ENCODE measurements at places on chromosomes 6 and 20. TPM values are rescaled to one million over a fixed set of nuclear protein-coding genes. Genes with fewer than 3 reads are reported as not detected.
A peak's percentile ranks its signal among the peaks of the same experiment; 100 is the strongest.

DNA sequence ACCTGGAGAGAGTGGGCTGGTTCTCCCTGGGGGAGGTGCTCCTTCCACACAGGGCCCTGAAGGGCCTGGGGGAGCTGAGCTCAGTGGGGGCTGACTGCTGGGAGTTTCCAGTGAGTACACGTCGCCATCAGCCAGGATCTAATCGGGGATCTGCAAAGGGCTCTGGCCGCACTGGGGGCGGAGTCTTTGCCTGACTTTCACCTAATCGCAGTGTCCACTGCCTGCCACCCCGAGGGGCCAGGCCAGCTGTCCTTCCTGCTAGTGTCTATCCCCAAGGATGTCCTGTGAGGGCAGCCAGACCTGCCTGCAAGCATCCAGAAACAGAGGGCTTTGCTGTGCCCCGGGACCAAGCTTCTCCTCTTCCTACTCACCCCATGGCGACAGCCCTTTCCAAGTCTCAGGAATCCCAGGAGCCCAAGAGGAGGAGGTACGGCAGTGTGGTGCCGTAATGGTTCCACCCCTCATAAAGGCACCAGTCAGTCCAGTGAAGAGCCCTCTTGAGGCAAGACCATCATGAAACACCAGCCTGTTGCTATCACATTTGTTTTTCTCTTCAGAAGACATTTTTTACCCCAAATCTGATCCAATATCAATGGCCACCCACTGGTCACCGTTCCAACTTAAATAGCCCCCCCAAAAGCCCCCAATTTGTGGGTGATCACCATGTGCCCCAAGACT lies 243.1 kb upstream of the ECI2 start:
- DNase-seq, result no peak

DNA sequence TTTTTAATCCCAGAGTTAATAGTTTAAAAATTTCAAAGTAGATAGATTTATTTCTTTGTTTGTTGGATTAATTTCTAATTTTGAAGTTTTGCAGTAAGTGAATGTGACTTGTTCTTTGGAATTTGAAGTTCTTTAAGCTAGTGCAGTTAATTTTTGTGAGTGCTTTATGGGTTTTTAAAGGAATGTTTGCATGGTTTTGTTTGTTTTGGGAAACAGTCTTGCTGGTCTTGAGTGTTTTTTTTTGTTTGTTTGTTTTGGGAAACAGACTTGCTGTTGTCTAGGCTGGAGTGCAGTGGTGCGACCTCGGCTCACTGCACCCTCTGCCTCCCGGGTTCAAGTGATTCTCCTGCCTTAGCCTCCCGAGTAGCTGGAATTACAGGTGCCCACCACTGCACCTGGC lies 9.5 kb downstream of the PANK2 start:
- DNase-seq, result peak; percentile 28

DNA sequence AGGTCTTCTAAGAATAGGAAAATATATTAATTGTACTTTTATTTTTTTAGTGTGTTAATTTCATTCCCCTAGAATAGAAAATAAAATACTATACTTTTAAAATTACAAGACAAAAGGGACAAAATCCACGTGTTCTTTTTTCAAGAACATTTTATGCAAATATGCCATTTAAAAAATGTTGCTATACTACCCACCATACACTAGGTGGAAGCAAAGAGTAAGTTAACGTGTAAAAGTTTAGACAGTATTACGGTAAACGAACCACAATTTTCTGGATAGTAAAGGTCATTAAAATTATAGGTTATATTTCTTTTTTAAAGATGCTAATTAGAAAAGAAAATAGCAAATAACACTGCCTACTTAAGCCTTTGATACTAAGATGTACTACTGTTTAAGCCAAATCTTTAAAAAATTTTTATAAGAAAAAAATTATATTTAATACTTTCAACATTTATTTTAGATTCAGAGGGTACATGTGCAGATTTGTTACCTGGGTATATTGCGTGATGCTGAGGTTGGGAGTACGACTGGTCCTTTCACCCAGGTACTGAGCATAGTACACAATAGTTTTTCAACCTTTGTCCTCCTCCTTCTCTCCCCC lies 287.6 kb downstream of the PHF3 start:
- peak; percentile 37 for DNase-seq

DNA sequence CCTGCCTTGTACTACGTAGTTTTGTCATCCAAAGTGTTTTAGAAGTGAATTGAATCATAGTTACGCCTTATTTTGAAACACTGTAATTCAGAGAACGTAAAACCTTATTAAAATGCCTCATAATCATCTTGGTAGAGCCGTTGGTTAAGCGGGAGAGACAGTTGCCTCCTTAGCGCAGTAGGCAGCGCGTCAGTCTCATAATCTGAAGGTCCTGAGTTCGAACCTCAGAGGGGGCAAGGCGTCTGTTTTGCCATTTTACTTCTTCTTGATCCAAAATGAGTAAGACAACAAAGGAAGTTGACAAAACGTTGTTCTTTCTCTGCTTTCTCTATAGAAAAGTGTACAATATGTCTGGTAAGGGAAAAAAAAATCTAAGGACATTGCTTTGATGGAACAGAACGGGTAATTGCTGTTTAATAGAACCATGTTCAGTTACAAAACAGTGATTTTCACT lies 20.7 kb upstream of the TRIM27 start:
- peak; percentile 80 for DNase-seq

DNA sequence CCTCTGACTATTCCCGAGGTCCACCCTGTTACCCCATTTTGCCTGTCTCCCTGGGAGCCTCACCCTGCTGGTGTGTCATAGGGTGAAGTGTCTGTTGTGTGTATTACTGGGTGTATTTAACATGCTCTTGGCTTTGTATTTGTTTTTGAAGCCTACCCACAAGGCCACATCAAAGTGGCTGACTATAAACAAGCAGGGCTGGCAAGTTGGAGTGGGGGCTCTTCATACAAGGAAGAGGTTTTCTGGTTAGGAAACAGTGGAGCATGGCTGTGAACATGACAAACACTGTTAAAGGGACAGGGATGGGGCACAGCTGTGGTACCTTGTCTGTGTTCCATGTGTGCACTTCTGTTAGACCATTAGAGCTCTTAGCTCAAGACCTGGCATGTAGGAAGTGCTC lies 26.3 kb downstream of the HECA start:
- no peak for DNase-seq

The HCK gene
- 1.8 TPM for polyA plus RNA-seq

DNA sequence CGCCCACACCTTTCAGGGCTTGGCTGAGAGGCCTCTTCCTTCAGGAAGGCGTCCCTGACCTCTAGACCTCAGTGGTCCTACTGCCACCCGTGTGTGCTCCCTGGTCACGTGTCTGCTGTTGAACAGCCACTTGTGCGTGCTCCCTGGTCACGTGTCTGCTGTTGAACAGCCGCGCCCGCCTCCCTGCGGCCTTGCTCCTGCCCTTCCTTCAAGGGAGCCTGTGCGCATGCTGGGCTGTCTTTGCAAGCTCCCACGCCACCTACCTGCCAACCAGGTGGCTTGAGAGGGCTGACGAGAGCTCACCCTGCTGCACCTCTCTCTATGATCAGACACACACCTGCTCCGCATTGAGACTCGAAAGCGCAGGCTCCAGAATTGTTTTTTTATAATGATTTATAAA lies 179.3 kb downstream of the BMP7 start:
- no peak for DNase-seq

- DNase-seq, result peak; percentile 29
Measured at GRCh38 chr20:18288749-18289267, 481 bp downstream of the ZNF133 start.

GRCh38 chr6:6287415-6287814 lies 33.0 kb downstream of the F13A1 start:
- DNase-seq, result no peak

The POU5F1 gene
- 6.5 TPM for polyA plus RNA-seq

- no peak for DNase-seq
Measured at GRCh38 chr6:93391965-93392364, 27.4 kb downstream of the EPHA7 start.

DNA sequence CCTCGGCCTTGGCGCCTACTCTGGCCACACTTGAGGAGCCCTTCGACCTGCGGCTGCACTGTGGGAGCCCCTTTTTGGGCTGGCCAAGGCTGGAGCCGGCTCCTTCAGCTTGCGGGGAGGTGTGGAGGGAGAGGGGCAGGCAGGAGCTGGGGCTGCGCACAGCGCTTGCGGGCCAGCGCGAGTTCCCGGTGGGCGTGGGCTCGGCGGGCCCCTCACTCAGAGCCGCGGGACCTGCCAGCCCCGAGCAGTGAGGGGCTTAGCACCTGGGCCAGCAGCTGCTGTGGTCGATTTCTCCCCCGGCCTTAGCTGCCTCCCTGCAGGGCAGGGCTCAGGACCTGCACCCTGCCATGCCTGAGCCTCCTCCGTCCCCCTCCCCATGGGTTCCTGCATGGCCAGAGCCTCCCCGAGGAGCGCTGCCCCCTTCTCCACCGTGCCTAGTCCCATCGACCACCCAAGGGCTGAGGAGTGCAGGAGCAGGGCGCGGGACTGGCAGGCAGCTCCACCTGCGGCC lies 136.8 kb downstream of the EPHA7 start:
- DNase-seq, result no peak

- DNase-seq, result peak; percentile 47
Measured at GRCh38 chr6:113591896-113592827, 265.0 kb upstream of the MARCKS start.

- no peak for DNase-seq
Measured at GRCh38 chr20:8155812-8156211, 23.7 kb downstream of the PLCB1 start.

GRCh38 chr20:12453711-12454110 lies 536.0 kb downstream of the BTBD3 start:
- no peak for DNase-seq

DNA sequence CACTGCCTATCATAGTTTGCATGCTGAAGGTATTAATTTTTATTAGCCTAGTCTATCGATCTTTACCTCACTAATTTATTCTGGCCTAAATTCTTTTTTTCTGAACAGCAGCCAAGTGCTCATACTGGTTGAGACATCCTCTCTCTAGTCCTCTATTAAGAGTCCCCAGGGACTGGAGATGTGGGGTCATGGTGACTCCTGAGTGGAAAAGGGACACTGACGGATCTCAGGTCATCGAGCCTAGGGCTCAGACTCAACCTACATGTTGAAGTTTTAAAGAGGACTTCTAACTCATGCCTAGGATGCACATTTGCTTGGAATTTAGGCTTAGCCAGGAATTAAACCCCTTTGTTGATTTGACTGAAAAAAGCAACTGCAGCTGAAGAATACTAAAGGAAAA lies 378.1 kb downstream of the BTBD9 start:
- no peak for DNase-seq

The PHF20 gene
- 42.5 TPM for polyA plus RNA-seq

GRCh38 chr6:87518453-87518852 lies 45.7 kb downstream of the SLC35A1 start:
- DNase-seq, result no peak

The OR2J3 gene
- polyA plus RNA-seq, result not detected

DNA sequence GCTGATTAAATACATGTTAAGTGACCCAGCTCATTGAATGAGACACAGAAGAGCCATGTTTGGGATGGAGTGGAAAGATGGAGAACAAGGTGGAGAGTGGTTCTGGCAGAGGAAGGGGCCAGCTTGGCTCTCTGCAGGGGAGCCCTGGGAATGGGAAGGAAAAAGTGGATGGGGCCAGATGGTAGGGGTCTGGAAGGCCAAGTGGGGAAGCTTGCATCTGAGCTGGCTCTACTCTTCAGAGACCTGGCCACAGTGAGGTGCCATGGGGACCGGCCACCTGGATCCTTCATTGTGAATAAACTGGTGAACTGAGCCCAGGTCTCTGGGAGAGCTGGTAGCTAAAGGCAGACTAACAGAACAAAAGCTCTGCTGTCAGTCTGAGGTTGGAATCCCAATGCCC lies 48.9 kb upstream of the SIRPA start:
- no peak for DNase-seq

- no peak for DNase-seq
Measured at GRCh38 chr6:45003387-45003786, 324.7 kb upstream of the RUNX2 start.

The SIRPB1 gene
- polyA plus RNA-seq, result 0.30 TPM

DNA sequence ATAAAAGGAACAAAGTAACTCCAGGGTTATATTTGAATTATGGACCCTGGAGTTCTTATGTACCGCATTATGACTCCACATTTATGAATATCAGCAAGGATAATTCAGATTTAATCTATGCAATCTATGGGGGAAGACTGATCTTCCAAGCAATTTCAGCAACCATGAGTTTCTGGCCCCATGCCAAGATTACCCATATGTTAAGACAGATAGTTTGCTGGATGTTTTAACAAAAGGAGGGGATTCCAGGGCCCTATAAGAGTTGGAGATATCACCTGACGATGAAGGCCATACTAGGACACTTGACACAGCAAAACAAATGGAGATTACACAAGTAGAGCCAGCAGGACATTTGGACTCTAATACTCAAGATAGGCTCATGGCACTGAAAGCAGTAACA lies 45.9 kb upstream of the PLN start:
- no peak for DNase-seq

GRCh38 chr6:139705284-139705683 lies 330.8 kb upstream of the CITED2 start:
- no peak for DNase-seq

DNA sequence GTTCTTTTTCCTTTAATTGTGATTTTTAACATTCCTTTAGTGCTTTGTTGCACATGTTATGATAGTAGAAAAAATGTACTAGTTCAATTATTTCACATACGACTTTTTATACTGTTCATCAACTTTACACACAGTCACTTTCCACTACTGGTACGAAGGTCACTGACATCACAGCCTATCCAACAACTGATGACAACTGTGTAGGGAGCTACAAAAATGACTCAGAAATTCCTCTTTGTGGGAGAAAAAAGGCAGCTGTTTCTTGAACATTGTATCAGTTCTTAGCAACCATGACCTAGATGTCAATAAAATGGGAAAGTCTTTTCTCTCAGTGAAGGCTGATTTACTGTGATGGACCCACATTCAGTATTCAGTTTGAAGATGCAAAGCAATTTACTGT lies 7.0 kb upstream of the ID4 start:
- DNase-seq, result no peak

- DNase-seq, result no peak
Measured at GRCh38 chr6:16511040-16511660, 250.1 kb downstream of the ATXN1 start.

GRCh38 chr20:38579219-38579910 lies 1.6 kb upstream of the ADIG start:
- DNase-seq, result no peak

The CCM2L gene
- 5.2 TPM for polyA plus RNA-seq

DNA sequence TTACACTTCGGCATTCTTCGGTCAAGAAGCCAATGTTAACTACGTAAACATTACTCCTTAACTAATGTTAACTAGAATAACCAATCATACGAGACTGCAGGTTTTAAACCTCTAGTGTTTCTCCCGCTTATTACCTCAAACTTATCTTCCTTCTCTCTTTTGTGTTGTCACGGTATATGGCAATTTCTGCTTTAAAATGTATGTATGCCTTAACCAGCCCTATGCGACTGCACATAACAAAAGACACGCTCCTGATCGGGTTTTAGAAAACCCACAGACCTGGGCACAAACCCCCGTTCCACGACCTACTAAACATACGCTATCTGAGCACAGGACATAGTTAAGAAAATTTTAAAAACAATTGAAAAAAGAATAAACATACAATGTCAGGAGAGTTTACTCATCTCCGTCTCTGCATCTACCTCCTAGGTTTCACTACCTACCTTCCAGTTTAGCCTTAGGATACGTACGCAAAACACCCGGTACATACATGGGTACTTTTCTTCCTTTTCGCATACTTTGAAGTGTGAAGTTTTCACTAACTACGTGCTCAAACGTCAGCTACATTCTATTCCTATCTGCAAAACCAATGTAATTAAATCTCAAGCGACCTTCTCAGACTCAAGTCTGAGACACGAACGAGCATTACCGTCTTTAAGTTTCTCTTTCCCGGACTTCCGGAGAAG lies 1.1 kb downstream of the CD164 start:
- DNase-seq, result peak; percentile 49
